Heart left ventricle (tissue), 16 donors: ENCODE measurements at places on chromosomes 5 and 9.

DNA sequence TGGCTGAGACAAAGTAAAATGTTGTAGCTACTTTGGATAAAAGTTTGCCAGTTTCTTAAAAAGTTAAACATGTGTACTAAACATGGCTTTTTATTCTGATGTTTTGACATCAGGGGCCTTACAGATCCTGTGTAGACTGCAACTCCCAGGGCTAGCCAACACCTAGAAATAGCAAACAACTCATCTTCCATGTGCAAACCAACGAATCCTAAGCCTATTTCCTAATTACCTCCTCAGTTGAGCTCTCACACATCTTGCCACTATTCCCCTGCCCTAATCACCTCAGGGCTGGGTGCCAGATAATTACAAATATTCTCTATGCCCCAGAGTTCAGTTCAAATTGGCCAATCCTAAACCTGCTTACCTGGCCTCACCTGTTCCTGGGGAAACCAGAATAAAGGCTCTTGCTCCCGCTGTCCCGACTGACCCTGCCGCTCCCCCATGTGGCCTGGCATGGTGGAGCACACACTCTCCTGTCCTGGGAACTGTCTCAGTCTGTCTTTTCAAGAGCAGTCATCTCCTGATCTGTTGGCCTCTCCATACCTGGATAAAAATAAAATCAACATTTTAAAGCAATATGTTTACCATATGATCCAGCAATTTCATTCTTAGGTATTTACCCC is 37.1 kb upstream of the FAM169A start:
- no peak overlapping the region for H3K4me3 ChIP-seq
- H3K27ac ChIP-seq = no peak overlapping the region
- no peaks in the 10 kb centered on the region for H3K4me1 ChIP-seq

- H3K36me3 ChIP-seq = no peaks in the 10 kb centered on the region
- no peak overlapping the region for H3K27ac ChIP-seq
- H3K4me1 ChIP-seq = no peaks in the 10 kb centered on the region
- no peaks in the 10 kb centered on the region for H3K27me3 ChIP-seq
- no peak for DNase-seq
- H3K4me3 ChIP-seq = no peak overlapping the region
These were observed 95.6 kb downstream of the ESM1 start for GRCh38 chr5:54889826-54890225.

GRCh38 chr5:157336423-157336744 is 70.5 kb downstream of the CYFIP2 start:
- no peak for DNase-seq
- no peak overlapping the region for H3K27ac ChIP-seq
- H3K27me3 ChIP-seq = no peaks in the 10 kb centered on the region
- H3K4me3 ChIP-seq = no peak overlapping the region

GRCh38 chr5:140576776-140577201 is 12.2 kb downstream of the SLC35A4 start:
- no peak overlapping the region for H3K4me3 ChIP-seq
- no peaks in the 10 kb centered on the region for H3K36me3 ChIP-seq
- no peak overlapping the region for H3K27ac ChIP-seq
- no peak for DNase-seq
- H3K4me1 ChIP-seq = peaks cover 10% of the 10 kb centered on the region
